Chondrocyte (in vitro differentiated cells): ENCODE measurements at places on chromosomes 1 and 21.

- no peak for DNase-seq
Measured at GRCh38 chr1:46491443-46492268, 2.0 kb downstream of the DMBX1 start.

DNA sequence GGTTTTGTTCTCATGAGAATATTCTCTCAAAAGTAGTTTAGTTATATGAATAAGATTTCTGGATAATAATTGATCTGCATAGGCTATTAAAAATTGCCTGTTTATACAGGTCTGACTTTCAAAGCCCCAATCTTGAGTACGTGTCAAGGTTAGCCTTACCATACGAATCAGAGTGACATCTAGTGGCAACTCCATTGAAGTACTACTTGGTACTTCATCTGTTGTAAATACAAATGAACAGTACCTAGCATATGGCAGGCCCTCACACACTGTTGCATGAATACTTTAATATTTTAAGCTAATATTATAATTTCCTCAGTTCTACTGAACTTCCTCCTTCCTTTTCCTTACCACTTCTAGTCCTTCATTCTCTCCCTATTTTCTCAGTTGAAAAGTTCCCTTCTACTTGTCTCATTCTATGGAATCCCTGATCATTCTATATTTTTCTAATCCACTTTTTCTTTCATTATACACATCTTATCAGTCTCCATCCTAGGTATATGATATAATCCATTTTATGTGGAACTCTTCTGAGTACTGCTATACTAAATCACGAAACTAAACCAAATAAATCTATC is 101.2 kb downstream of the AKT3 start:
- no peak for DNase-seq

DNA sequence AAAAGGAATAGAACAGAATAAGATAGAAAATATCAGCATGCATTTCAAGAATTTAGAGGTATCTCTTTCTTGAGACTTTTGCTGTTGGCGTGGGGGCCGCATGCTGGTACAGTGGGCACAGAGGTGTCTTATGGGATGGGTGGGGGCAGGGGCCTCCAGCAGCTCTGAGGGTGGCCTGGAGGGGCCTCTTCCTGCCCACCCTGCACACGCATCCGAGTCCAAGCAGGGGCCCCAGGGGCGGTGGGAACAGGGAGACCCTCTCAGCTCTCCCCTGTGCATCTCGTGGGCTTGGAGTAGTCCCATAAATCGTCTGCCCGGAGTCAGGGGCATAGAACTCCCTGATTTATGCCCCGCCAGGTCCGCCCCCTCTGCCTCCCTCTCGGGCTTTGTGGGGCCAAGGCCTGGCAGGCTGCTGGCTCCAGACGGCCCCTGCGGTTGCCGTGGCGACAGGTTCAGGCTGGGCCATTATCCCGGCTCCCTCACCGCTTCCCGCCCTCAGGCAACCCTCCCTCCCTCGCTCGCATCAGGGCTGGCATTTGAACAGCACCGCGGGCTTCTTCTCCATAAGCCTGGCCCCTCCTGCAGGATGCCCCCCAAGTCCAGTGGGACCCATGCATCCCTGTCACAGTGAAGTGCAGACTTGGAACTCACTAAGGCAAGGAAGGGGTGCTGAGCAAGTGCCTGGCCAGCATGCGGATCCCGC is 133.2 kb upstream of the ZBTB40 start:
- DNase-seq = no peak

GRCh38 chr21:24272521-24272938 is 1334.8 kb downstream of the MRPL39 start:
- no peak for DNase-seq

DNA sequence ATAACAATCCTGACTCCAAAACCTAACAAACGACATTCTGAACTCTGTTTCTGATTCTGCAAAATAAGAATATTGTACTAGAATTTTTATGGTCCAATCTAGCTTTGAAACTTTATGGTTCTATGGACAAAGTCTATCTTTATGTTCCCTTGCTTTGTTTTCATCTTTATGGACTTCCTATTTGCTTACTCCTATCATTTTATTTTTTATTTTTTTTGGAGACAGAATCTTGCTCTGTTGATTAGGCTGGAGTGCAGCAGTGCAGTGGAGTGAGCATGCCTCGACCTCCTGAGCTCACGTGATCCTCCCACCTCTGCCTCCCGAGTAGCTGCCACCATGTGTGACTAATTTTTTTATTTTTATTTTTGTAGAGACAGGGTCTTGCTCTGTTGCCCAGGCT is 3.6 kb downstream of the NRAS start:
- no peak for DNase-seq

DNA sequence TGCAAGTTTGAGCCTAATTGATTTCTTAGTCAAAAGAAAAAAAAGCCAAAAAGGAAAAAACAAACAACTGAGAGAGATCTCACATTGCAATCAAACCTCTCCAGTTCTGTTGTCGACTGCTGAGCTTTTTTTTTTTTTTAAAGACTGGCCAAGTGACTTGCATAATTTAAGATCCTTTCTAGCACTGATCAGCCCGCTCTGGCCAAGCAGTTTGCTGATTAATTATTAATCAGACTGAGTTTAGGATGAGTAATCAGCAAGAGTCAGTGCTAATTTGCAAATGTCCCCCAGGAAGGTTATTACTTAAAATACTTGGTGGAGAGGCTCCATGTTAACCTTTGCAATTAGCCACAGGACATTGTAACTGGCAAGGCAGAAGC is 39.3 kb downstream of the HMGB4 start:
- DNase-seq = no peak

DNA sequence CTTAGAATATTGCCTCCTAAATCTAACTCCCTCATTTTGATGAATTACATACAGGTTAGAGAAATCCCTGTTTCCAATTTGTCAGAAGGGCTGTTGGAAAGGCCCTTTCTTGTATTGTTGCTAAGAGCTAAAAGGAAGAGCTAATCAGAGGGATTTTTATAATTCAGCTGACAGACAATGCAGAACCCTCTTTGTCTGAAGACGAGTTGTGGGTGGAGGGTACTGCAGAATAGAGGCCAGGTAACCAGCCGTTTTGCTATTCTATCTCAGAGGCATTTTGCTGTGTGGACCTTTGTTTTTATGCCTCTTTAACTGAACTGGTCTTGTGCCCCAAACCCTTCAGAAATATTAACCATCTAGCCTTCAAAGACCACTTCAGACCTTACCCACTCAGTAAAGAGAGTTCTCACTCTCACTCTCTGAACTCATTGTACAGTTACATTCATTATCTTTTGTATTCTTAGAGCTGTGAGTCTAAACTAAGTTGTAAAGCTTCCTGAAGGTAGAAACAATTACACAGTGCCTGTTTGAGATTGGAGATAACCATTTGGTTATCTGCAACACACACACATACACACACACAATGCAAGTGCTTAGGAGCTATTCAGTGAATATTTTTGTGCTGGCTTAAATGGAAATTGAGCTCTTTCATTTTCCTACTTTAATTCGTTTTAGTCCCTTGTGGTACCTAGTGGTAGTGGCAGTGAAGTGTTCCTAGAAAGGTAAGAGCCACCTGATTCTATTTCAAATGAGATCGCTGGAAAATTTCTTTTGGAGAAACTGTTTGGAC is 19.7 kb downstream of the KPNA6 start:
- no peak for DNase-seq
